ENCODE measurements at places on chromosomes 12 and 14.
A peak's percentile ranks its signal among the peaks of the same experiment; 100 is the strongest.

DNA sequence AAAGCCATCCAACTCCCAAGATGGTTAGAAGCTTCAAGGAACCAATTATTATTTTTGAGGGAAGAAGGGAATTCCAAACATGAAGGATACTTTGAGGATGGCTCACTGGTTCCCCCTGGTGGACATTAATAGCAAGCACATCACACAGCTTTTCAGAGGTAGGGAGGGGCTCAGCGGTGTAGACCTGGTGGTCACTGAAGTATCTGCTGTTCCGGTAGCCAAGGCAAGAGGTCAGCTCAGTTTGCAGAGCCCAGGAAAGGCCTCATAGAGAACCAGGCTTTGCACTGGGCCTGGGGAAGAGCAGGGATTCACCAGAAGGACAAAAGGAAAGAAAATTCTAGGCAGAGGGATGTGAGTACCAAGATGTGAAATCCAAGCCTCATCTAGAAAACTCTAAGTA, 118.7 kb downstream of the KSR2 start:
- DNase-seq: peak; percentile 78

GRCh38 chr12:40107098-40107802, 1.4 kb upstream of the SLC2A13 start:
- peak; percentile 77 for DNase-seq

DNA sequence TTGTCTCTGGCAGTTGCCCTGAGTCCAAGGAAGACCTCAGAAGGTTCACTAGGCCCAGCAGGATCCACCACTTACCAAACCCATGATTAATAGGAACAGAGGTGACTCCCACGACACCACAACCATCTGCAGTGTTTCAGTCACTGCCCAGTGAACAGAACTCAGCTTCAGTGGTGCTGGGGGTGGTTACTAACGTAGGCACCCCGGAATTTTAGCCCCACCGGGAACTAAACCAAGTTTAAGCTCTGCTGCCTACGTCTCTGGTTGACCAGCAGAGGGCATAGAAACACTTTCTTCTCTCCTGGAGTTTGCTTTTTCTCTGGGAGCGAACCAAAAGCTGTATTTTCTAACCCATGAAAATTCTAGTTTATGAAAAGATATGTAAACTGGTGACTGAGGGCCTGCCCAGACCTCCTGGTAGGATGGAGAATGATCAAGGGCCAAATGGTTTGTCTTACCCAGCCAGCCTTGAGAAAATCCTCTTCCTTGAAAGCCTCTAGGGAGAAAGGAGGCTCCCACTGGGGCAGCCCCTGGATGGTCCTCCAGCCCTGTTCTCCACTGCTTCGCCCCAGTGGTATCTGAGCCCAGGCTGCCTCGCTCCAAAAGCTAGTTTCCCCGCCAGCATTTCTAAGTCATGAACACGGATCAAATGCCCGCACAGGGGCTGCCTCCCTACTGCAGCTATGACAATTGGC, 379.8 kb downstream of the DPF3 start:
- DNase-seq: peak; percentile 78

- no peak for DNase-seq
Observed at GRCh38 chr14:44041700-44042099, 465.4 kb downstream of the FSCB start.

DNA sequence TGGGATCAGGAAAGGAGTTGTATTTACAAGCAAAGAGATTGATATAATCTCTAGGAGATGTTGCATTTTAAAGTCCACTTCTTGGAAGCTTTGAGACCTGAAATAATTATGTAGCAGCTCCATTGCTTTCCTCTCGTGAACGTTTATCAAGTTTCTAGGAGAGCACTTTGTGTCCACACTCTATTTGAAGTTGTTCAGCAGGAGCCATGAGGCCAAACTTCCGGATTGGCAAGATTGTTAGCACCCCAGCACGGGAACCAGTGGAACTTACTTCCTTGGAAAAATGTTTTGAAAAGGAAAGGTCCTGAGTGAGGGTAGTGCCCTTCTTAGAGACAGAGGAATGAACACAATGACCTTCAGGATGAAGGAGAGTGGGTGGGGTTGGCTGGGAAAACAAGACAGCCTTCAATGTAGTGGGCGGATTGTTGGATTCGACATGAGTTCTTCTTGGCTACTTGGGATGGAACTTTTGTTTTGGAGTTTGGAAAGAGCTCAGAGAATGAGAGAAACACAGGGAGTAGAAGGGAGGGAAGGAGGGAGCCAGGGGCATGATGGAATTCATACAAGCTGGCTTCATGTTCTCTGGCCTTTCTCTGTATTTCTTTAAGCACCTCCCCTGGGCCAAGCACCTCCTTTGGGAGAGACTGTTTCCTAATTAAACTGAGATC, 23.8 kb upstream of the CISTR start:
- peak; percentile 27 for DNase-seq

DNA sequence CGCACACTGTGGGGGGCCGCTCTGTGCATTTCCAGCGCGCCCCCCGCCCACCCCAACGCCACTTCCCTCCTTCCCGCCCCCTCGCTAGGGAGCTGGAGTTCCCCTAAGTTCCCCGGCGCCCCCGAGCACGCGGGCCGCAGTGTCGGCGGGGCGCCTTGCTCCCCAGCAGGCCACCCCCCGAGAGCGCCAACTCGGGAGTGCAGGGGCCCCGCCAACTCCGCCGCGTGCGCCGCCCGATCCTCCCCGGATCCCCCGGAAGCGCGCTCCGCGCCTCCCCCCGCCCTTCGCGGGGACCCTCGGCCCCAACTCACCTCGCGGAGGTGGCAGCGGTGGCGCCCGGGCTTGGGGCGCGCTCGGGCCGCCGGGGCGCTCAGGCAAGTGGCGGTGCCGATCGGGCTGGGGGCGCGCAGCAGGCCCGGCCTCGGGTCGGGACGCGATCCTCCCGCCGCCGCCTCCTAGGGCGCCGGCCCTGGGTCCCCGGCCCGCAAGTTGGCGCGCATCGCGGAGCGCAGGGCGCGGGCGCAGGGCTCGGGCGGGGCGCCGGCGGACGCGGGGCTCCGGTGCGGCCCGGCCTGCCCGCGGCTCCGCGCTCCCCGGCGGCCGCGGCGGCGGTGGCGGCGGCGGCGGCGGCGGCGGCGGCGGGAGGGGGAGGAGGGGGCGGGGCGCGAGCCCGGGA, at the start of gene NCOR2:
Gene NCOR2 (minus strand): TSS at position 616 of the 676 bp plus-strand sequence. CDS start 72,361 bp downstream, outside the sequence.
- DNase-seq: peak; percentile 63

DNA sequence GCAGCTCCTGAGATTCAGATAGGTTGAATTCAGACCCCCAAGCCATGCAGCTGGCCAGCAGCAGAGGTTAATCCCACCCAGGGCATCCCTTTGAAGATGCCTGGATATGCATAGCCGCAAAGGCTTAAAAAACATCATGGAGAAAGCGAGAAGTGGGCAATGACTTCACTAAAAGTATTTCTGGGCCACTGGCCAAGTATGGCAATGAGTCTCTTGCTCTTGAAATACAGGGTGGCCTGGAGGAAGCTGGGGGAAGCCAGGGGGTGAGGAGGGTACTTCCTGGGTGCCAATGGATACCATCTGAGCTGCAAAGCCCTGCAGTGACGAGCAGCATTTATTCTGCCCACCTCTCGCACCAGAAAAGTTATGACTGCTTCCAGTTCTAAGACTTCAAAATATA, 539.3 kb upstream of the TBX3 start:
- peak; percentile 56 for DNase-seq

- no peak for DNase-seq
Observed at GRCh38 chr12:52739963-52740362, 36.6 kb upstream of the KRT77 start.

GRCh38 chr12:57039016-57039798, 10.7 kb downstream of the MYO1A start:
- DNase-seq: no peak

DNA sequence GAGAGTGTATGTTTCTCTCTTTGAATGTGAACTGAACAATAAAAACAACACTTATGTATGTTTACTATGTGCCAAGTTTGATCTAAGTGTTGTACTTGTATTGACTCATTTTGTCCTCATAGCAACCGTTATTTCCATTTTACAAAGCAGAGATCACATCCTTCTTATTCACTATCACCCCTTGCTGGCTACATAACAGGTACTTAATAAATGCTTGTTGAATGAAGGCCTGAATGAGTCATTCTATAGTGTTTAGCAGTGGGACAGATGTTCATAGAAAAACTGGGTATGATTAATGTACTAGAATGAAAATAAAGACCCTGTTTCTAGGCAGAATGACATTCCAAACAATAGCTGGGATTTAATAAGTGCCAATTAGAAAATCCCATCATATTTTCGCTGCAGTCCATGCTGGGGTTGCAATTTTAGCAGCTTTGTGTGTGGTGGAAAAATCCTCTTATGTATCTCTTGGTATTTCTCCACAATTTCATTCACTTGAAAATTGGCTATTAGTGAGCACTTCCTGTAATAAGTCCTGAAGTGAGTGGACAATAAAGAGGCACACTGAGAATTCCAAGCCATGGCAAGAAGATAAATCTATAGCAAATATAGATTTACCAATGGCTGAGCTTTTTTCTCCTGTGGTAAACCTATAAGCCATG, 86.0 kb downstream of the FAR2 start:
- no peak for DNase-seq

- peak; percentile 59 for DNase-seq
Observed at GRCh38 chr14:73785336-73785833, 66.2 kb upstream of the PTGR2 start.

DNA sequence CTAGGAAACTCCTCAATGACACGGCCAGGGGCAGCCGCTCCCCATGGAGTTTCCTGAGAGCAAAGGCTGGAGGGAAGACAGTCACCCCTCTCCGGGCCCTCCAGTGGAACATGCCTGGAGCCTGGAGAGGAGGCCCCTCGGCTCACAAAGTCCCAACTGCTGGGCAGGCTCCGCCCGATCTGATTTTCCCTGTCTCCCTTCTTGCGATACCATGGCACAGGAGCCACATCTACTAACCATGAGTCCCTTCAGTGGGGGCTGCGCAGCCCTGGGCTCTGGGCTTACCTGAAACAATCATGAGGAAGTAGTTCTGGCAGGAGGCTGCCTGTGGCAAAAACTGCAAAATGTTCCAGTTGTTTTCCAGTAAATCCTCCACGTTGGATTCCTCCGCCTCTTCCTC, 15.3 kb downstream of the P2RX2 start:
- no peak for DNase-seq

GRCh38 chr14:37343307-37344094, 145.8 kb downstream of the MIPOL1 start:
- peak; percentile 8 for DNase-seq

- DNase-seq: no peak
Observed at GRCh38 chr14:89129570-89129969, 287.5 kb downstream of the FOXN3 start.

GRCh38 chr12:52444647-52445595, 7.0 kb downstream of the KRT6B start:
- no peak for DNase-seq

DNA sequence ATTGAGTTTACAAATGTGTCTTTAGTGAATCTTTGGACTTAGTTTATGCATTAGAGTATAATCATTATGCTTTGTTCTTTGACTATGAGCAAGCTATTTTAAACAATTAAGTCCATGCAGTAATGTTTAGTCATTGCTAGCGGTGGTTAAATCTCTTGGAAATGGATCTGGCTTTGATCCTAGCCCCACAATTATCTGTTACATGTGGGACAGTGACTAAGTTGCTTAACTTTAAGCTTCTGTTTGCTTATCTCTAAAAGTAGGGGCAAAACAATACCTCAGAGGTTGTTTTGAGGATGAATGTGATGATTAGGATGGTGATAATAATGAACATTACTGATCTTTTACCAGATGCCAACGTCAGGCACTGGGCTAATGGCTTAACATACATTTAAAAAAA, 124.2 kb downstream of the NPAS3 start:
- DNase-seq: peak; percentile 10

GRCh38 chr12:101570047-101570446, 24.7 kb upstream of the MYBPC1 start:
- peak; percentile 59 for DNase-seq

- no peak for DNase-seq
Observed at GRCh38 chr12:64053117-64053516, 169.0 kb downstream of the KICS2 start.

GRCh38 chr12:66453844-66454243, 151.6 kb downstream of the HELB start:
- no peak for DNase-seq

DNA sequence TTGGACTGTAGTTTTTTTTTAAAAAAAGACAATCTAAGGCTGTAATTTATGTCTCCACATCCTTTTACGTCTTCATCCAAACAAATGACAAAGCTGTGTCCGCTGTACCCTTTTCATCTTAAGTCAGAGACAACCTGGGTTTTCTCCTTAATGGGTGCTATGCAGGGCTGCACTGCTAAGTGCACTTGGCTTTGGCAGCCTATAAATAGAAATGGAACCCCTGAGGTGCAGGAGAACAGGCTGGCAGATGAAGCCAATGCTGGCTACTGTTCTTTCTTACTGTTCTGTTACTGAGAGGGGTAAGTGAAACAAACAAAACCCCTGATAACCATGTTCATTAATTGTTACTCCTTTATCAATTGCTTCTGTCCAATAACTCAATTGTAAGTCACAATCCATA, 47.1 kb upstream of the KICS2 start:
- no peak for DNase-seq

- DNase-seq: peak; percentile 24
Observed at GRCh38 chr12:7190268-7191055, 976 bp downstream of the PEX5 start.

DNA sequence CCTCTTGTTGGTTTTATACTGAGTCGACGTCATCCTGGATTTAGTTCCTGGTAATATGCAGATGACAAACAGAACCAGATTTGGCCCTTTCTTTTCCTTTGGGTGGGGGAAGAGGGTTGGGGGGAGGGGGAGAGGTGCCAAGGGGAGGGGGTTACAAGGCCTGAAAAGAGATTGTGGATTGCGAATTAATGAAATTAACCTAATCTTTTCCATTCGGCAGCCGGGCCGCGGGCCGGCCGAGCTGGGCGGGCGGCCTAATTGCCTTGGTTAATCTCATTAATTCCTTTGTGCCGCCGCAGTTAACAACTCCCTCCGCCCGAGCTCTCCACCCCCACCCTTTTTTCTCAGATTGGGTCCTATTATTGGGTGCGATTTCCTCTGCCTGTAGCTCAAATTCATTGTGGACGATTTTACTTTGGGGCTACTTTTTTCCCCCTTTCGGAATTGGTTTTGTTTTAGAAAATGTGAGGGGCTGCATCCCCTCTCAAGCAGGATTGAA, 387 bp upstream of the GSC start:
- DNase-seq: no peak

DNA sequence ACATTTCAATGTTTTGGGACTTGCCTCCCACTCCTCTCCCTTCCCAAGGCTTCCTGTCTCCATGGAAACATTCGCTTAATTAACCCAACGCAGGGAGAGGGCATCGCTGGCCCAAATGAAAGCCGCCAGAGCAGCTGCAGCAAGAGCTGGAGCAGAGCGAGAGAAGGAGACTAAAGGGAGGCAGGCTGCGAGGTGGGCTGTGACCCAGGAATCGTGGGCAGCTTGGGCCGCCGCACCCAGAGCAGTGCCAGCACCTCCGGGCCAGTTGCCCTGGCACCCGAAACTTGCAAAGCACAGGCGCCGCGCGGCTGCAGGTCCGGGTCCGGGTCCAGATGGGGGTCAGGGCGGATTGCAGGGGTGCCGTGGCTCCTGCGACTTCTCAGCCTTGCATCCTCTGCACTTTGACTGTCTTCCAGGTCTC, 43.5 kb upstream of the PTPRQ start:
- peak; percentile 45 for DNase-seq

GRCh38 chr12:28065889-28066630, 93.5 kb upstream of the PTHLH start:
- DNase-seq: no peak

Data from GM03348 (cell line).